ENCODE measurements at places on chromosomes 2 and 18.
A peak's percentile ranks its signal among the peaks of the same experiment; 100 is the strongest.

GRCh38 chr2:31333046-31333445, 81.5 kb downstream of the XDH start:
- peaks cover 2% of the 10 kb centered on the region for H3K27me3 ChIP-seq
- no peak overlapping the region for H3K4me3 ChIP-seq
- H3K4me1 ChIP-seq: no peaks in the 10 kb centered on the region

- H3K27me3 ChIP-seq: no peaks in the 10 kb centered on the region
- H3K4me3 ChIP-seq: no peak overlapping the region
- H3K27ac ChIP-seq: no peak overlapping the region
- H3K4me1 ChIP-seq: no peaks in the 10 kb centered on the region
- H3K36me3 ChIP-seq: no peaks in the 10 kb centered on the region
Observed at GRCh38 chr2:11365096-11365879, 20.9 kb upstream of the ROCK2 start.

DNA sequence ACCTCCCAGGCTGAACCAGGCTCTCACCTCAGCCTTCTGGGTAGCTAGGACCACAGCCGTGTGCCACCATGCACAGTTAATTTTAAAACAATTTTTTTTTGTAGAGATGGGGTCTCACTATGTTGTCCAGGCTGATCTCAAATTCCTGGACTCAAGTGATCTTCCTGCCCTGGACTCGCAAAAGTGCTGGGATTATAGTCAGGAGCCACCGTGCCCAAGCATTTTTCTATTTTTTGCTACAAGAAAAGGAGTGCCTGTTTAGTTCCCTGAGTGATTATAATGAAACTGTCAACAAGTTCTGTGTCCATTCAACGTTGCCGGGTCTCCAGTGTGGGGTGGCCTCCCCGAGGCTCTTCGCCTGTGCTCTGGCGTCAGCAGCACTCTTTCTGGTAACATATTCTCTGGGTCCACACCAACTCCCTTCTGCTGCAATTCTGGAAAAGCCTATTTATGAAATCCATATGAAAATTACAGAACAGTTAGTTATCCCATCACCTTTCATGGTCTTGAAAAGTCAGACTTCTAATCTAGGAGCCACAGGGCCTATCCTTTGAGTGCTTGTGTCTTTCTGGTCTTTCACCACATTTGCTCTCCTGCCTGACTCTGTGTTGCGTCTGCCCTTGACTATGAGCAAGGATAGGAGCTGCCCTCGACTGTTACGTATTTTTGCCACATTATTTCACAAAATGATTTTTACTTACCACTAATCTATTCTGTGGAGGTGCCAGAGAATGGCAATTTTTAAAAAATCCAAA, 172.7 kb downstream of the SOCS6 start:
- no peaks in the 10 kb centered on the region for H3K27me3 ChIP-seq
- DNase-seq: no peak
- no peak overlapping the region for H3K27ac ChIP-seq
- H3K4me1 ChIP-seq: no peaks in the 10 kb centered on the region
- no peaks in the 10 kb centered on the region for H3K36me3 ChIP-seq

GRCh38 chr2:182904844-182905243, 38.4 kb upstream of the FRZB start:
- no peaks in the 10 kb centered on the region for H3K4me1 ChIP-seq
- H3K36me3 ChIP-seq: no peaks in the 10 kb centered on the region
- DNase-seq: no peak
- H3K4me3 ChIP-seq: no peak overlapping the region
- H3K27me3 ChIP-seq: no peaks in the 10 kb centered on the region
- no peak overlapping the region for H3K27ac ChIP-seq

GRCh38 chr2:150520033-150520432, 32.6 kb upstream of the RND3 start:
- H3K4me3 ChIP-seq: no peak overlapping the region
- no peak overlapping the region for H3K27ac ChIP-seq
- H3K4me1 ChIP-seq: no peaks in the 10 kb centered on the region
- no peak for DNase-seq
- H3K36me3 ChIP-seq: no peaks in the 10 kb centered on the region

GRCh38 chr2:73232403-73233153, 461 bp downstream of the PRADC1 start:
- no peak for DNase-seq
- peak overlapping the region; percentile 77 for H3K4me3 ChIP-seq
- H3K27ac ChIP-seq: peak overlapping the region; percentile 44
- H3K27me3 ChIP-seq: no peaks in the 10 kb centered on the region
- peaks cover under 1% of the 10 kb centered on the region for H3K4me1 ChIP-seq
- H3K36me3 ChIP-seq: no peaks in the 10 kb centered on the region

GRCh38 chr2:10722252-10722825, 909 bp downstream of the ATP6V1C2 start:
- peaks cover 8% of the 10 kb centered on the region for H3K4me1 ChIP-seq
- peak overlapping the region; percentile 39 for H3K4me3 ChIP-seq
- H3K36me3 ChIP-seq: no peaks in the 10 kb centered on the region
- DNase-seq: no peak

DNA sequence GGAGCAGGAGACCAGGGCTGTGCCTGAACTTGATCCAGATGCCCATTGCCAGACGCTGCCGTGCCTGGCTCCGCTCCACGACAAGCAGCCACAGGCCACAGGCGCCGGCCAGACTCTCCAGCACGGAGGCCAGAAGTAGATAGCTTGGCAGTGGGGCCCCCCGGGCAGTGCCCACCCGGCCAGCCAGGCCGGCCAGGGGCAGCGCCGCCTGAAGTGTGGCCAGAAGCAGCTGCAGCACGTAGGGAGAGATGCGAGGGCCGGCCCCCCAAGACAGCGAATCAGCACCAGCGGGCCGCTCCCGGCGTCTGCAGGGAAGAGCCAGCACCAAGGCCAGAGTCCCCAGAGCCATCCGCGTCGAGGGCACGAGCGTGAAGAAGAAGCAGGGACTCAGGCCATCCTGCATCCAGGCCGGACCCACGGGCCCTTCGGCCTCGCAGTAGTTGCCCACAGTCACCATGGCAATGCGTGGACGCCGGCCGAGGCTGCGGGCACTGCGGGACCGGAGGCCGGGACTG, 484 bp downstream of the ABCB6 start:
- H3K27ac ChIP-seq: peak overlapping the region; percentile 88
- peak overlapping the region; percentile 46 for H3K4me3 ChIP-seq
- peaks cover 22% of the 10 kb centered on the region for H3K4me1 ChIP-seq
- DNase-seq: peak; percentile 73

DNA sequence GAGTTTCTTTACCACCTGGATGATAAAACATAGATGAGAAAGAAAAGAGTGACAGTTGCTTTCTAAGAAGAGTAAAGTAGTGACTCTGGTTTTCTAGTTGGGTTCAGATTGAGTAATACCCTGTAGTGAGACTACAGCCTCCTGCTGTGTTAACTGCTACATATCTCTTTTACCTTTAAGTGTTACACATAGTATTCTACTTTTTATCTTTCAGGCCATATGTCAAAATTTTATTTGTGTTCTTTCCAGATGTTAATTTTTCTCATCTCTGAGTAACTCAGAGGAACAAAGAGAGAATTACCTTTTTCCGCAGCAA, 348.2 kb downstream of the CTNNA2 start:
- H3K27ac ChIP-seq: no peak overlapping the region
- H3K36me3 ChIP-seq: no peaks in the 10 kb centered on the region
- no peaks in the 10 kb centered on the region for H3K4me1 ChIP-seq

DNA sequence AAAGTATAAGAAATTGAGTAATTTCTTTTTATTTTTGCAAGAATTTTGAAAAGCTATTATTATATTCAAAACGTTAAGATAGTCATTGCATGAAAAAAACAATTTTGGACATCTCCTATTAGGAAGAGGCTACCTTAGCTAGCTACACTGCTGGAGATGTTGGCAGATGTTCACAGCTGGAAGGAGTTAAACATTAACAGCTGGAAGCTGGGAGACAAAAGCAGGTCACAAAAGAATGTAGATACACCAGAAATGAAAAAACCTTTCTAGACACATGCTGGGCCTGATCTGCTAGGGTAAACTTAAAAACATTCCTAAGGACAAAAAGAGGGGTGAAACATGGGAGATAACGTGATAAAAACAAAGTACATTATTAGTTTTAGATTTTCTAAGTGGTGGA, 84.4 kb downstream of the SESTD1 start:
- H3K4me1 ChIP-seq: no peaks in the 10 kb centered on the region
- H3K36me3 ChIP-seq: no peaks in the 10 kb centered on the region
- DNase-seq: no peak
- H3K4me3 ChIP-seq: no peak overlapping the region
- H3K27me3 ChIP-seq: no peaks in the 10 kb centered on the region

DNA sequence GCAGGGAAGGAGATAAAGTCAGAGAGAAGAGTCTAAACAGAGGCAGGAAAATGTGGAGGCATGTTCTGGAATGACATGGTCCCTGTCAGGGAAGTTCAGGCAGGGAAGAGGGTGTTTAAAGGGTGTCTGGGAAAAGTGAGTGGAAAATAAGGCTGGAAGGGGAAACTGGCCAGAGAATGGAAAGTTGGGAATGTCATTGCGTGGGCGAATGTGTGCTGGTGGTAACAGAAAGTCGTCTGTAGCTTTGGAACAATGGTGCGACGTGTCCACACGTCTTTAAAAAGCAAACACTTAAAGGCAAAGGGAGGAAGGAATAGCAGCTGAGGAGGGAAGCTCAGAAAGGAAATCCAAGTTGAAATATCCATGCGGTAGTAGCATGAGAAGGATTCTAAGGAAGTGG, 469.5 kb upstream of the SALL3 start:
- no peak for DNase-seq
- H3K4me3 ChIP-seq: no peak overlapping the region
- no peaks in the 10 kb centered on the region for H3K36me3 ChIP-seq
- no peaks in the 10 kb centered on the region for H3K4me1 ChIP-seq
- H3K27me3 ChIP-seq: no peaks in the 10 kb centered on the region
- H3K27ac ChIP-seq: no peak overlapping the region

DNA sequence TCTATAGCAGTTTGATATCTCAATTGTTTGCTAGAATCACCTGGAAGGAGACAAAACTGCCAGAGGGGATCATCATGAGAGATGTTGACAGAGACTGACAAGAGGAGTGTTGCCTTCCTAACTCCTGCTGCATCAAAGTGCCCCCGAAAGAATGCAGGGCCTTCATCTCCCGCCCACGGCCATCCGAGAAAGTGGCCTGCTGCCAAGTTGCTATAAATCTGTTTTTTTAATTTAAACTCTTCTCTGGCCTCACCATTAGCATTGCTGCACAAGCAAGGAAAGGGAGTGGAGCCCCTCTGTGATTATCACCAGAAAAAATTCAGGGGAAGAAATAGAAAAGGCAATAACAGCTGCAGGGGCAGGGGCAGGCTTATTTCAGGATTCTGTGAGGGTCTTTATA, 238.1 kb upstream of the EPHA4 start:
- no peaks in the 10 kb centered on the region for H3K4me1 ChIP-seq
- no peak overlapping the region for H3K4me3 ChIP-seq
- H3K36me3 ChIP-seq: no peaks in the 10 kb centered on the region
- H3K27ac ChIP-seq: no peak overlapping the region

- DNase-seq: no peak
- no peak overlapping the region for H3K27ac ChIP-seq
- H3K4me1 ChIP-seq: peaks cover 5% of the 10 kb centered on the region
Observed at GRCh38 chr2:197159661-197160211, 150.8 kb downstream of the ANKRD44 start.

DNA sequence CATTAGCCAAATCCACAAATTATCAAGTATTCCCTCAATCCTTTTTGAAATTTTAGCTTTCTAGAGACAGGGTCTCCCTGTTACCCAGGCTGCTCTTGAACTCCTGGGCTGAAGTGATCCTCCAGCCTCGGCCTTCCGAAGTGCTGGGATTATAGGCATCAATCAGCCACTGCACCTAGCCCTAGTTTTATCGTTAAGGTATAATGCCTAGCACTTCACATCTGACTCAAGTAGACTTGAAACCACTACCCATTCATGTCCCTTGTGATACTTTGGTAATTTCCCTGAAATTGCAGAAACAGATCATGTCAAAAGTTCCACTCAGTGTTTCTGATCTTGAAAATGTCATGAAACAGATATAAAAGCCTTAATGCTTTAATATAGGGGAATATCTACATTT, 26.3 kb downstream of the MEX3C start:
- H3K36me3 ChIP-seq: no peaks in the 10 kb centered on the region
- no peak overlapping the region for H3K4me3 ChIP-seq
- H3K27ac ChIP-seq: no peak overlapping the region
- DNase-seq: no peak

DNA sequence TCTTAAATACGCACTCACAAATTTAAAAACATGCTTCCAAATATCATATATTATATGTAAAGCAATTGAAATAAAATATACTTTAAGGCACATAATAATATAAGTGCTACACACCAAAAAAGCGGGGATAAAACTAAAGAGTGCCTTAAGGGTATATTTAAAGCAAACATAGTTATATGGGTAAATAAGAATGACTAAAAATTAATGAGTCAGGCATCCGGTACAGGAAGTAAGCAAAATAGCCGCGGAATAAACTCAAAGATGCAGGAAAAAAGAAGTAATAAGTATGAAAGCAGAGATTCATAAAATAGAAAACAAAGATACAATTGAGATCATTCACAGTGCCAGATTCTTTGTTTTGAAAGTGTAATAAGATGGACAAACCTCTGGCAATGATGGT, 503.5 kb upstream of the SOX11 start:
- H3K36me3 ChIP-seq: no peaks in the 10 kb centered on the region
- H3K27me3 ChIP-seq: no peaks in the 10 kb centered on the region
- H3K27ac ChIP-seq: no peak overlapping the region
- H3K4me1 ChIP-seq: no peaks in the 10 kb centered on the region
- no peak overlapping the region for H3K4me3 ChIP-seq
- DNase-seq: no peak

DNA sequence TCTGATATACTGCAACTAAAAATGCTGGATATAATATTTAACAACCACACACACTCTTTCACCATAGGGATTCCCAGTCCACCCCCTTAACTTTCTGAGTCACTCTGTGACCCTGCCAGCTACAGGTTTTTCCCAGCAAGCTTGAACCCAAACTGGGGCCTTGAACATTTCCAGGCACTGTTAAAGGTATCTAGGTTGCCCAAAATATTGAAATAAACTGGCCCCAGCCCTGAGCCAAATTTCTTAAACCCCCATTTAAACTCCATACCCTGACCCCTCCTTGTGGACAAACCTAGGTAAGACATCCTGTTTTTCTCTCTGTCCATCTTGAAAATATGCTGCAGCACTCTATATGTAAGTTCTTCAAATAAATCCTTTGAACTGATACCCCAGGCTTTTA, 19.7 kb upstream of the DCTN1 start:
- H3K4me3 ChIP-seq: no peak overlapping the region
- no peak overlapping the region for H3K27ac ChIP-seq
- no peaks in the 10 kb centered on the region for H3K36me3 ChIP-seq
- no peaks in the 10 kb centered on the region for H3K4me1 ChIP-seq
- DNase-seq: no peak

GRCh38 chr18:55228191-55228590, 268.9 kb upstream of the CCDC68 start:
- DNase-seq: no peak
- no peak overlapping the region for H3K4me3 ChIP-seq
- no peaks in the 10 kb centered on the region for H3K36me3 ChIP-seq
- no peak overlapping the region for H3K27ac ChIP-seq

GRCh38 chr2:134882773-134883172, 35.8 kb upstream of the CCNT2 start:
- DNase-seq: no peak
- no peak overlapping the region for H3K27ac ChIP-seq
- H3K36me3 ChIP-seq: no peaks in the 10 kb centered on the region

Data from prostate gland (tissue), 2 donors.